ENCODE measurements at places on chromosomes 2 and 18.

DNA sequence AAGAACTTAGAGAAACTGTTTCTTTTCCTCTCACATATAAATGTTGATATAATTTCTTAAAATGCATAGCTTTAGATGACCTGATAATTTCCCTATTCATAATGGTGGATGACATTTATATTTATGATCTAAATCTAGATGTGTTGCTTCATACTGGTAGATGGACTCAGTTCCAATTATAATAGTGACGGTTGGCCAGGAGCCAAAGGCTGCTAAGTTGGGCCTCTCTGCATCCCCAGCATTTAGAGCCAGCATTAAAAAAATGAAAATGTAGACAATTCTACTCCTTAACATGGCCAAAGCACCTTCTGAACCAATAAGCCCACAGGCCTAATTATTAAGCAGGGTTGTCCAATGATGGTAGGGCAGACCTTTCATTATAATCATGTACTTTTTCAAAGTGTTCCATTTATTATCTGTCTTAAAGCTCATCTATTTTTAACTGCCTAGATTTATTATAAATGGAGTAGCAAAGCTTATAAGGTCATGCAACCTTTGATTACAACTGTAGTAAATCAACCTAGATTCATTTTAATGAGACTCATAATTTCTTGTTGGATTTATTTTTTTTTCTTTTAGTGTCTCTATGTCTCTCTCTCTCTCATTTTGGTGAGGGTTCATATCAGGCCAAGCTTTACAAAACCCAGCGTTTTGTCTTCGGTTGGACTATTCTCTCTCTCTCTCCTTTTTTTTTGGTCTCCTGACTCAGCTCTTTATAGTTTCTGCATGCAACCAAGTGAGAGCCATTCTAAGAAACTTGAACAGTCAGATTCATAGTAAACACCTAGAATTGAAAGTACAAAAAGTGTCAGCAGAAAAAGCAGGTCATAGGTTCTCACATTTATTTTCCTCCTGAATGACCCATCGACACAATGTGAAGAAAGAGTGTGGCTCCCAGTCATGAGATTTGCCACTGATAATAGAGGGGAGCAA is 2016.1 kb upstream of the PIK3C3 start:
- no peak for DNase-seq

GRCh38 chr18:75438891-75439290 is 11.4 kb upstream of the SMIM21 start:
- no peak for DNase-seq

DNA sequence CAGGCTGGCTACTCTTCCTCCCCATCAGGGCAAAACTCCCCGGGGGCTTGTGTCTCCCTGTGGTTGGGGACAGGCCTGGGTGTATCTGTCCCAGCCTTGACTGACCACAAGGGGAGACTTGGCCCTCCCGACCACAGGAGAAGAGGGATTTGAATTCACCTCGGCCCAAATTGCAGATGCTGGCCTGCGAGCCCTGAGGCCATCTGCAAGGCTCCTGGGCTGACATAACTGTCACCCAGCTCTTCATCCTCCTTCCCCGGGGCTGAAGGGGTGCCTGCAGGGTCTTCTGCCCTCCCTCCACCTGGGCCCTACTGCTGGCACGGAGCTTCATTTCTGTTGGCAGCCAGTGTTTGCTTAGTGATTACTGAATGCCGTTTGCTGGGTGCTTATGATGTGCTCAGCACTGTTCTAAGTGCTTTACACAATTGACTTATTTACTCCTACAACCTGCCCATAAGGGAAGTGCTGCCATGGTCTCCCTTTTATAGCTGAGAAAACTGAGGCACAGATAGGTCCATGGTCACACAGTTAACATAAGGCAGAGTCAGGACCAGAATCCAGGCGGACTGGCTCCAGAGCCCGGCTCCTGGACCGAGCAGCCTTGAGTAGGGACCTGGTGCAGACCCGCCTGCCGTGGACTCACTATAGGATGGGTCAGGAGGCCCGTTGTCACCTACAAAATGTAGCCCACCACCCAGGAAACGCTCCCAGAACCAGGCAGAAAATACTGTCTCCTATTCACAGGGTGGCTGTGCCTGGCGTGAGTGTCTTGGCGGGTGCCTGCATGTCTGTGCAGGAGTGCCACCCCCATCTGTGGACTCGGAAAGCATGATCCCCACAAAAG is 18.9 kb downstream of the STEAP3 start:
- no peak for DNase-seq

DNA sequence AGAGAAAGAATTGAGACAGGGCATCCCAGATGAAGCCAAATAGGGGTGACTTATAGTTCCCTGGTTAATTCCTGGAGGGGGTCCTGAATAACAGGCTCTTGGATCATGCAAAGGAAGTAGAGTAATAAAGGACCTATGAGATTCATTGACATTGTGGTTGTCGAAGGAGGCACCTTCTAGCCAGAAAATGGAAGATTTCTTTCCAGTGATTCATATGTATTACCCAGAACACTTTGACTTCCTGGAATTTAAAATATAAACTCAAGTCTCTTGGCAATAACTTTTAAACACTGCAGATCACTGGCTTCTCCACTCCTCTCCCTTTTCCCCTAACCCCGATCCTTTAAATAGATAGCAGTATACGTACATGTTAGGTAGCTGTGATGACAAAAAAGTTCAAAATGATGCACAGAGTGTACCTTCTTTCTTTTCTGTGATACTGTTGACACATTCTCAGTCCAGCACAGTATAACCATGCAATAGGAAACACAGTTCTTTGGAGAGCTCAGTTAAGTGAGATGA is 211.8 kb downstream of the LTBP1 start:
- no peak for DNase-seq

DNA sequence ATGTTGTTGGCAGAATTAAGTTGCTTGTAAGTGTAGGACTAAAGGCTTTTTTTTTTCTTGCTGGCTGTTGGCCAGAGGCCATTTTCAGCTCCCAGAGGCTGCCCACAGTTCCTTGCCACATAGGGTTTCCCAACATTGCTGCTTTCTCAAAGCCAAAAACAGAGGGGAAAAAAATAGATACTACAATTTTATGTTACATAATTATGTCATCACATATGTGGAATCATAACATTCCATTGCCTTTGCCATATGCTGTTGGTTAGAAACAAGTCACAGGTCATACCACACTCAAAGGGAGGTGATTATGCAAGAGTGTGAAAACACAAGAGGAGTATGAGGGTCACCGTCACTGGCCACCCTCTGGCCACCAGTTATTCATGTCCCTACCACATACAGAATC is 154.5 kb downstream of the RTN4 start:
- no peak for DNase-seq

DNA sequence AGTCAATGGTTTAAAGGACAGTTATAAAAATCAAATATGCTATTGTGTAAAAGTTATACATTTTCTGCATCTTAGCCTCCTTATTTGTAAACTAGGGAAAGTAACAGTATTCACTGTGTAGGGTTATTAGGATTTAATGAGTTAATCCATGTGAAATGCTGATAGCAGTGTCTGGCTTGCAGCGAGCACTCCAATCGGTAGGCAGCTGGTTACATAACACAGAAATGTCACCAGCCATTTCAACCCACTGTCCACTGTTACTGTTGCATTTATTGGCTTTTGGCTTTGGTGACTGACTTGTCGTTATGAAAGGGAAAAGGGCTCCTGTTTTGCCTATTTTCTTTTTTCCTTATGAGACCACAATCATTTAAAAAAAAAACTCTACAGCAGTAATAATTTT is 38.9 kb downstream of the ID2 start:
- DNase-seq, result no peak

DNA sequence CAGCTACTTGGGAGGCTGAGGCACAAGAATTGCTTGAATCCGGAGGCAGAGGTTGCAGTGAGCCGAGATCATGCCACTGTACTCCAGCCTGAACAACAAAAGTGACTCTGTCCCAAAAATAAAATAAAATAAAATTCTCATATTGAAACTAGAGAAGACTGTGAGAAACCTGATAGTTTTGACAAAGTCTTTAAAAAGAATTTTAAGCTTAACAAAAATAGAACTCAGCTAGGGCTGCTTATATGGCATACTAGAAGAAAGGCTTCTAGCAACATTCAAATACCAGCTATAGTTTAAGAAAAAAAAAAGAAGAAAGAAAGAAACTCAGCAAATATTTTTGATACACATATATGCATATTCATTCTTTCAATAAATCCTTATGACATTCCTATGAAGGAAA is 13.6 kb downstream of the HADHA start:
- no peak for DNase-seq

DNA sequence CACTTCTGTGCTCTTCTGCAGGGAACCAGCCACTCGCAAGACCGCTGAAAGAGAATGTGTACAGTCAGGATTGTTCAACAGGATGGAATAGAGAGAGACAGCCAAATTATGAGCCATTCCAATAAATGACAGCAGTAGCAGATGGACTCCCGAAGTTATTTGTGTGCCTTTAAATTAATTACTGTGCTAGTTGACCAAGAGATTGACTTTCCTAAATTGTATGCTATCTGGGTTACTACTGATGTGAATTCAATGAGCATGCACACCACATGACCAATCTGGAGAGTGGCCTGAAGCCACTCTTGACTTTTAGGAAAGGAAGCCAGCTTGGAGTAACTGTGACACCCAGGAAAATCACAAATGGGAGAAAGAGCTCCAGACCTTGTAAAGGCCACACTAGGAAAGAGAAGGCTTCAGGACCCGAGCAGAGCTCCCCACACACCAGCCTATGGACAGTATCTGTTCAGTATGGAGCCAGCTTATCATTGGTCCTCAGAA is 52.8 kb downstream of the CHMP3 start:
- DNase-seq, result no peak

DNA sequence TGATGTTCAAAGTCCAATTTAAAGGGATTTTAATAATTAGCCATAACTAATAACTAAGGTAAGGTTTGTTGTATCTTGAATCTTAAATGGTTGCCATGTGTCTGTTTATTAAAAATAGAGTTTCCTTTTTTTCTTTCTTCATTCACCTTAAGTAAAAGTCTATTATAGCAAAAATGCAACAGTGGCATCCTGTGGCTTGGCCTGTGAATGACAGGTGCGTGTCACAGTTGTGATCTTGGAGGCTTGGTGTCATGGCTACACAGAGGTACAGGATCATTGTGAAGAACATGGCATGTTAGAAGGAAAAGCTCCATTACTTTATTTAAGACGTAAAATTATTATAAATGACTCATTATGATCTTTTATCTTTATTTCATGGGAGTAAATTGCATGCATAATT is 246.1 kb downstream of the BCL2 start:
- DNase-seq, result no peak

GRCh38 chr2:215862351-215862771 is 151.0 kb downstream of the MREG start:
- no peak for DNase-seq

DNA sequence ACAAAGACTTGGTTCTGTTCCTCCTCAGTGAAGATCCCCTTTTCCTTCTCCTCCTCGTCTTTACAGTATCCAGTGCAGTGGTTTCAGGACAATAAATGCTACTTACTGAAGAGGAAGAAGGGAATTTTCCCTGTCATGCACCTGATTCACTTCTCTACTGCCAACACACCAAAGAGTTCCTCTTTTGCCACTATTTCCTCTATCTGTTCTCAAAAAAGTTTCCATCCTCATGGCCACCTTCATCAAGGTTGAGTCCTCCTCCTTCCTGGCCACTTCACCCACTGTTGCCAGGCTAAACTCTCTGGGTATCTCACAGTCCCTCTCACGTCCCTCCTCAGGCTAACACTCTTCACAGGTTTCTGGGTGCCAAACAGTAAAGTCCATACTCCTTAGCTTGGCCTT is 41.7 kb downstream of the PLEKHM3 start:
- no peak for DNase-seq

DNA sequence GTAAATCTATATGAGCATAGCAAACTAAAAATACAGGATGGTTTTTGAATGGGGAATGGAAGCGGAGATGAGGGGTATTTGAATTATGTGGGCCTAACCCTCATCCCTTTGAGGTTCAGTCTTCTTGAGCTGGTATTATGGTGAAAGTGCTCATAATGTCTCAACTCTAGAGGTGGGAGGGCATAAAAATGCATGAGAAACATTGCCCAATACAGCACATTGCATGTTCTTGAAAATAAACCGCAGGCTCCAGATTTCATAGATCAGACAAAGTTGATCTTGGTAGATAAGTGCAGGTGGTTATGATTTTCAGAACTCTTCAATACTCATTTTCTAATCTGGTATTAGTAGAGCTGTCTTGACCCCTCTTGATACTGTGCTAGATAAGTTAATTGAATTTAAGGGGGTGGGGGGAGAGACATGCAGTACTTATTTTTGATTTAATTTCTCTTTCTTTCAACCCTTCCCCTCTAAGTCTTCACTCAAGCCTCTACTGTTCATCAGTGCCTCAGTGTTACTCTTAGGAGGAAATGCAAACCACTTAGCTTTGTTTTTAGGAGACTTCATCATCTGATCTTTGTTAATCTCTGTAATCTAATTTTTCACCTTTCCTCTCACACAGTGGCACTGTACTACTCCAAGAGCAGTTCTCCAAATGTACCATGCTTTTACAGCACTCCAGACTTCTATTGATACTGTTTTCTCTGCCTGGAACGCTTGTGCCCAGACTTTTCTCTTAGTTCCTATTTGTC is 22.2 kb downstream of the XRCC5 start:
- no peak for DNase-seq

GRCh38 chr2:228786901-228787300 is 484.2 kb downstream of the PID1 start:
- no peak for DNase-seq

GRCh38 chr18:73758446-73758845 is 389.2 kb downstream of the FBXO15 start:
- no peak for DNase-seq

GRCh38 chr18:41767960-41768359 is 187.1 kb upstream of the PIK3C3 start:
- no peak for DNase-seq

DNA sequence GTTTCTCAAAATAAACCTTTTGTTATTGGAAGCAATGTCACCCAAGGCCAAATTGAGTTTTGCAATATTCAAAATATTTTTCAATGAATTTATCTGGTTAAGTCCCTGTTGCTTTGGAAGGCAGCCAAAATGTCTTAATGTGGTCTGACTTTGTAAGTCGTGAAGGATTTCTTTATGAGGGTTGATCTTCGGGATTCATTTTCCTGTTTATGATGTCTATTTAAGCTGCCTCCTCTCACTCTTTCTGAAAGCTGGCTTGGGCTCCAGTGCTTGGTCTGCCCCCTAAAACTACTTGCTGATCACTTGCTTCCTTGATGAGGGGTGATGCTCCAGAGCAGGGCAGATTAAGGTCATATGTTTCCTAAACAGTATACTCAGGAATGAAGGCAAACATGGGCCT is 141.1 kb downstream of the ANTXR1 start:
- DNase-seq, result no peak

- no peak for DNase-seq
These were observed 123.3 kb upstream of the CWC22 start for GRCh38 chr2:180130403-180130802.

DNA sequence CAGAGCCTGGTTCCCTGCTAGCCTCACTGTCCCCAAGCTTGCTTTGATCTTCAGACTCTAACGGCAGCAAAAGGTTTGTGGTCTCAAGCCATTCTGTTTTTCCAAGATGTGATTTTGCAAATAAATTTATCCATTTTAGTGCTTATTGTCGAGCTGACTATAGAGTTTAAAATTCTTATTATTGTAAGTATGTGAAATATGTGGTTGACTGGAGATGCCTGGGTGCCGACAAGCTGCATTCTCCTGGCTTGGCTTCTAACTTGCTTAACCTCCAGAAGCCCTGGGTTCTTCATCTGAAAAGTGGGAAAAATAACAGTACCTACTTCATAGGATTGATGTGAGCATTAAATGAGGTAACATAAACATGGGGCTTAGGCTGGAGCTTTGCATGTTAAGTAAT is 9.9 kb upstream of the EDAR start:
- no peak for DNase-seq
